Upper lobe of right lung (tissue), 1 donor: ENCODE measurements at places on chromosomes 3 and 15. TPM values are rescaled to one million over a fixed set of nuclear protein-coding genes. Genes with fewer than 3 reads are reported as not detected.

- H3K36me3 ChIP-seq: no peaks in the 10 kb centered on the region
- DNase-seq: no peak
- H3K27me3 ChIP-seq: no peaks in the 10 kb centered on the region
- peaks cover 21% of the 10 kb centered on the region for H3K4me1 ChIP-seq
- no peak overlapping the region for H3K27ac ChIP-seq
These were observed 120.7 kb downstream of the ANP32A start for GRCh38 chr15:68699881-68700454.

- H3K36me3 ChIP-seq: no peaks in the 10 kb centered on the region
- no peak overlapping the region for H3K4me3 ChIP-seq
- H3K27ac ChIP-seq: no peak overlapping the region
- no peak for DNase-seq
- no peaks in the 10 kb centered on the region for H3K27me3 ChIP-seq
These were observed 26.2 kb downstream of the PDE8A start for GRCh38 chr15:85007741-85008397.

DNA sequence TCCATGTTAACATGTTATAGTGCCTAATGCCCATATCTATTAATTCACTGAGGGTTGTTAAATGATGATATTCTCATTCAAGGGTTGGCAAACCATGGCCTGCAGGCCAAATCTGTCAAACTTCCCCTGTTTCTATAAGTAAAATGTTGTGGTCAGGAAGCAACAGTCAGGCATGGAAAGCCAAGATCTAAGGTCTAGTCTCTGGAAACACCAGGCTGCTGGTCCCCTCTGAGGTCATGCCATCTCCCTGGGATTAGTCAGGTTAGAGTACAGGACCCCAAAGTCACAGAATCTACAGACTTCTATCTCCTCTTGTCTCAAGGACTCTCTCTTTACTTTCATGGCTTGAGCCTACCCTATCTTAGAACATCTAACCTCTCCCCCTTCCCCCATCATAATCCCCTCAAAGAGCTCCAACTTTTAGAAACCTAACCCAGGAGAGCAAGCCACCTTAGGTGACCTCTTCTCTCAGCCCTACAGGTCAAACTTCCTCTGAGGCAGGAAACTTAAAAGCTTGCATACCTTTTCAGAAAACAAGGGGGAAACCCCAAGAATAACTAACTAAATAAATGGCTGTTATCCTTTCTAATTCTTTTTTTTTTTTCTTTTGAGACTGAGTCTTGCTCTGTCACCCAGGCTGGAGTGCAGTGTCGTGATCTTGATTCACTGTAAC is 15.3 kb upstream of the HERC1 start:
- H3K27ac ChIP-seq: no peak overlapping the region
- no peaks in the 10 kb centered on the region for H3K4me1 ChIP-seq
- no peak overlapping the region for H3K4me3 ChIP-seq
- H3K36me3 ChIP-seq: no peaks in the 10 kb centered on the region

DNA sequence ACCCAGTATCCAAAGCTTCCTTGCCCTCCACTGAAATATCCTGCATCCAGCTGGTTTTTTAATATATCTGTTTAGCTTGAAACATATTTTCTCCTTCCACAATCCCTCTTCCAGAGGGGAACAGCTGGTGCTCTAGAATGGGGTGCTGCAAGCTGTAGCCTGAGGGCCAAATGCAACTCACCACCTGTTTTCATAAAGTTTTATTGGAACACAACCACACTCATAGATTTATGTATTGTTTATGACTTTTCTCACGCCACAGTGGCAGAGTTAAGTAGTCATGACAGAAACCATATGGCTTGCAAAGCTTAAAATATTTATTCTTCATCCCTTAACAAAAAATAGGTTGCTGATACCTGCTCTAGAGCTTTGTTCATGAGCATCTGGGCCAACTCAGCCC is 298.7 kb downstream of the CLSTN2 start:
- H3K4me1 ChIP-seq: no peaks in the 10 kb centered on the region
- H3K27ac ChIP-seq: no peak overlapping the region
- no peaks in the 10 kb centered on the region for H3K36me3 ChIP-seq
- DNase-seq: no peak

DNA sequence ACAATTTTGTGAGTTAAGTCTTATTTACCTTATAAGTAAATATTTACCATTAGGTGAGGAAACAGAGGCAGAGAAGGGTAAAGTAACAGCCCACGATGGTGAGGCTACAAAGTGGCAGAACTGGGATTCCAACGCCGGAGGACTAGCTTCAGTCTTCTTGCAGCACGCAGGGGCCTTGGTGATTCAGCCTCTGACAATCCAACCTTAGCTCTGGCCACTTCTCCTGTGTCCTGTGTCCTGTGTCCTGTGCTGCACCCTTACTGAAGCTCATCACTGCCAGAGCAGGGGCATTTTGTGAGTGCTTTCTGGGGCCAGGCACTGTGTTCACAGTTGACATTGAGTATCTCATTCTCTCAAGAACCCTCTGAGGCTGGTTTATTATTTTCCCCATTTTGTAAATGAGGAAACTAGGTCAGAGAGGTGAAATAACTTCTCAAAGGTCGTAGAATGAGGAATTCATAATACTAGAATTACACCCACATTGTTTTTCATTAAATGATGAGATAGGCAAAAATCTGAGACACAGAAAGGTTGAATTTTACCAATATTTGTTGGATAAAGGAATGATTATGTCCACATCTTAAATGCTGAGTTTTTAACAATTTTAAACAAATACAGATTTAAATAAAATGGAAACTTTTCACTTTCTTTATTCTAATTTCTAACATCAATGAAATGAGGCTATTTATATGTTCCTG is 215.9 kb downstream of the BBX start:
- peaks cover 7% of the 10 kb centered on the region for H3K36me3 ChIP-seq
- no peak for DNase-seq
- H3K27ac ChIP-seq: no peak overlapping the region
- H3K27me3 ChIP-seq: no peaks in the 10 kb centered on the region

GRCh38 chr3:138038725-138039462 is 28.9 kb downstream of the CLDN18 start:
- H3K27ac ChIP-seq: no peak overlapping the region
- no peaks in the 10 kb centered on the region for H3K36me3 ChIP-seq
- no peak for DNase-seq
- H3K4me3 ChIP-seq: no peak overlapping the region
- no peaks in the 10 kb centered on the region for H3K4me1 ChIP-seq

DNA sequence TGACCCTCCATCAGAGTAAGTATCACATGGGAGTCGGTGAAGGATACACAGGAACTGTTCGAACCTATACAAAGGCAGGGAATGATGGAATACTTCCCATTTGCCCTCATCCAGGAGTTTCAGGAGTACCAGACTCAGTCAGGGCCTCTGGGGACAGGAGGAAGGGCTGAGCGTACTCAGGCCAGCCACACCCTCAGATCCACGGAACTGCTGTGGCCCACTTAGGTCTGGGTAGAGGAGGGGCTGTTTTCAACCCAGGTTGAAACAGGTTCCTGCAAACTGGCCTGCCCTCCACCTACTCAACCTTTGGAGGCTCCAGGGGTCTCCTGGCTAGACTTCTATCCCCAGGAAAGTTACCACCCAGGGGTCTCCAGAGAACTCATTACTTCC is 6.7 kb upstream of the IGDCC3 start:
- H3K27me3 ChIP-seq: peaks cover 17% of the 10 kb centered on the region
- no peak overlapping the region for H3K27ac ChIP-seq
- no peaks in the 10 kb centered on the region for H3K36me3 ChIP-seq
- H3K4me3 ChIP-seq: peak overlapping the region; percentile 27
- H3K4me1 ChIP-seq: no peaks in the 10 kb centered on the region
- no peak for DNase-seq

GRCh38 chr3:61311044-61311443 is 59.8 kb upstream of the FHIT start:
- no peak overlapping the region for H3K4me3 ChIP-seq
- no peaks in the 10 kb centered on the region for H3K27me3 ChIP-seq
- no peaks in the 10 kb centered on the region for H3K4me1 ChIP-seq
- H3K27ac ChIP-seq: no peak overlapping the region

GRCh38 chr3:65385805-65386204 is 652.9 kb downstream of the MAGI1 start:
- no peak overlapping the region for H3K27ac ChIP-seq
- H3K4me3 ChIP-seq: no peak overlapping the region
- peaks cover 28% of the 10 kb centered on the region for H3K36me3 ChIP-seq
- H3K27me3 ChIP-seq: no peaks in the 10 kb centered on the region

DNA sequence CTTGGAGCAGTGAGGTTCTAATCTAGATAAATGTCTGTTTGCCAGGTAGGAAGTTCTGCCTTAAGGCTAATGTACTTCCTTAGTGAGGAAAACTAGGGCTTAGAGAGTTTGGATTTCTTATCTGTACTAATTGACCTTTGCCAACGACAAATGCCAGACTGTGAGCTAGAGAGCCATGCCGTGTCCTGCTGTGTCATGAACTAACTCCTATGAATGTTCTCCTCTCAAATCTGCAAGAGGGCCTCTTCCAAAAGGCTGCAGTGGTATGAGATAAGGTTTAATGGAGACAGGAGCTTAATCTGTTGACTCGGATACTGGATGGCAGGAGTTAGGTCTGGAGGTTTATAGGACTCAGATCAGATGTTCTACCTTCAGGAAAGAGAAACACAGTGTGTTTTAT is 524.9 kb downstream of the NTRK3 start:
- H3K4me1 ChIP-seq: no peaks in the 10 kb centered on the region
- H3K27me3 ChIP-seq: no peaks in the 10 kb centered on the region
- H3K36me3 ChIP-seq: no peaks in the 10 kb centered on the region
- H3K27ac ChIP-seq: no peak overlapping the region
- no peak overlapping the region for H3K4me3 ChIP-seq
- no peak for DNase-seq

GRCh38 chr3:43094381-43094780 is 11.5 kb downstream of the POMGNT2 start:
- no peaks in the 10 kb centered on the region for H3K27me3 ChIP-seq
- peaks cover 4% of the 10 kb centered on the region for H3K4me1 ChIP-seq

- no peak overlapping the region for H3K27ac ChIP-seq
- no peaks in the 10 kb centered on the region for H3K27me3 ChIP-seq
- no peak overlapping the region for H3K4me3 ChIP-seq
- peaks cover 22% of the 10 kb centered on the region for H3K4me1 ChIP-seq
- DNase-seq: no peak
These were observed 464.1 kb upstream of the TPRG1 start for GRCh38 chr3:188707381-188708288.

GRCh38 chr3:192899540-192899982 is 18.1 kb downstream of the MB21D2 start:
- no peak for DNase-seq
- H3K27ac ChIP-seq: no peak overlapping the region
- no peak overlapping the region for H3K4me3 ChIP-seq
- no peaks in the 10 kb centered on the region for H3K36me3 ChIP-seq

- H3K36me3 ChIP-seq: no peaks in the 10 kb centered on the region
- H3K4me3 ChIP-seq: no peak overlapping the region
- H3K4me1 ChIP-seq: peaks cover 8% of the 10 kb centered on the region
These were observed 82.4 kb upstream of the PLCL2 start for GRCh38 chr3:16802389-16802788.

- no peak for DNase-seq
- H3K27me3 ChIP-seq: no peaks in the 10 kb centered on the region
- no peak overlapping the region for H3K4me3 ChIP-seq
These were observed 22.6 kb downstream of the USP50 start for GRCh38 chr15:50523851-50524251.

The PROS1 gene
- total RNA-seq: 70.5 TPM

The MAP6D1 gene
- 1.2 TPM for total RNA-seq

The ATP2B2 gene
- 0.06 TPM for total RNA-seq

The CD80 gene
- 7.9 TPM for total RNA-seq

The PLSCR5 gene
- total RNA-seq: not detected

The GOLGA8O gene
- 2.1 TPM for total RNA-seq

The DOCK3 gene
- 2.7 TPM for total RNA-seq
